ENCODE measurements at places on chromosomes 3 and 15.

- no peak for DNase-seq
Observed at GRCh38 chr15:58795825-58796224, 24.7 kb downstream of the MINDY2 start.

GRCh38 chr15:34496207-34496995 is 58.8 kb upstream of the GOLGA8A start:
- no peak for DNase-seq

GRCh38 chr3:71583566-71584393 is at the start of gene FOXP1:
FOXP1 (minus strand) TSS chr3:71583728; CDS start chr3:71198381, 385,347 bp downstream.
- DNase-seq, result peak; percentile 23

- DNase-seq, result no peak
Observed at GRCh38 chr3:4645468-4645867, 152.3 kb downstream of the ITPR1 start.

DNA sequence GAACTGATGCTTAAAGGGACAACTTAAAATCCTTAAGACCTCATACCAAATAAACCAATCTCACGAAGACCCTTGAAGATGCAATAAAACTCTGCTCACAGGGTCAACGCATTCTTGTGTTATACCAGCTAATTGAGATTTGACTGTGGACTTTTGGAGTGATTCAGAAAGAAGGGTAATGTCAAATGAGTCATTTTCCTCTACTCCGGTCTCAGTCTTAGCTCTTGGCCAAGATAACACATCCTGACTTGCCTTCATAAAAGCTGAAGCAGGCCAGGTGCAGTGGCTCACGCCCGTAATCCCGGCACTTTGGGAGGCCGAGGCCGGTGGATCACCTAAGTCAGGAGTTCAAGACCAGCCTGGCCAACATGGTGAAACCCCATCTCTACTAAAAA is 3.8 kb downstream of the PKM start:
- DNase-seq, result no peak

- DNase-seq, result no peak
Observed at GRCh38 chr3:65907232-65908130, 131.2 kb downstream of the MAGI1 start.

Measured in activated CD8-positive, alpha-beta memory T cell treated with anti-CD3 and anti-CD28 coated beads for 48 hours (primary cell).